ENCODE measurements at places on chromosomes 1 and 21.

- no peak for DNase-seq
Observed at GRCh38 chr1:243882276-243882675, 32.2 kb upstream of the AKT3 start.

GRCh38 chr1:230231774-230232145 lies 164.7 kb downstream of the GALNT2 start:
- DNase-seq, result no peak

DNA sequence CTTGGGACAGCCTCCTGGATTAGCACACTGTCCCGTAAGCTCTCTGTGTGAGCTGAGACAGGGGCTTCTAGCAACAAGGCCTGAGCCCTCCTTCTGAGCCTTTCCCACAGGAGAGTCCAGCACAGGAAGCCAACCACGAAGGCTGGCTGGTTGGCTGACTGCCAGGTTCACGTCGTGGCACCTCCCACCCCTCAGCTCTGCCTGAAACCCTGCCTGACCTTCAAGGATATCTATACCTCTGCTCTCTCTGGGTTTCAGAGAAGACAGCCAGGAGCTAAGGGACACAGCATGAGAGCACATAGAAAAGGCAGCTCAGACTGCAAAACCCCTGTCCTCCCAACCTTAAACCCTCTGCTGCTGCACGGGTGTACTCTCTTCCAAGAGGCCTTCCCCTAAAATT lies 13.9 kb downstream of the DLGAP3 start:
- no peak for DNase-seq

DNA sequence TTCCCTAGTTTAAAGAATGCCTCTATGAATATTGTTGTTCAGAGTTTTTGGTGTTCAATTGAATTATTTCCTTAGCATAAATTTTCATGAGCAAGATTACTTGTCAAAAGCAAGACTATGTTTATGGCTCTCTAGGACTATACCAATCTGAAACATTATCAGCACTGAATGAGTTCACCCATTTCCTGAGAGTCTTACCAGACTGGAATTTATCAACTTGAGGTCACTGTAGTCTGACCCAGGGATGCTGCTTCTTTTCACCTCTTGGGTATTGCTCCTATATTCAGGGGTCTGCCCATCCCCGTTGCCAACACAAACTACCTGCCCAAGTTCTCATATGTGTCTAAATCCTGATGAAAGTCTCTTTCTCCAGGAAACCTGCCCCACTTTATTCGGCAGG lies 42.6 kb downstream of the OPTC start:
- DNase-seq, result no peak

GRCh38 chr1:228937851-228938536 lies 202.7 kb downstream of the RHOU start:
- no peak for DNase-seq

DNA sequence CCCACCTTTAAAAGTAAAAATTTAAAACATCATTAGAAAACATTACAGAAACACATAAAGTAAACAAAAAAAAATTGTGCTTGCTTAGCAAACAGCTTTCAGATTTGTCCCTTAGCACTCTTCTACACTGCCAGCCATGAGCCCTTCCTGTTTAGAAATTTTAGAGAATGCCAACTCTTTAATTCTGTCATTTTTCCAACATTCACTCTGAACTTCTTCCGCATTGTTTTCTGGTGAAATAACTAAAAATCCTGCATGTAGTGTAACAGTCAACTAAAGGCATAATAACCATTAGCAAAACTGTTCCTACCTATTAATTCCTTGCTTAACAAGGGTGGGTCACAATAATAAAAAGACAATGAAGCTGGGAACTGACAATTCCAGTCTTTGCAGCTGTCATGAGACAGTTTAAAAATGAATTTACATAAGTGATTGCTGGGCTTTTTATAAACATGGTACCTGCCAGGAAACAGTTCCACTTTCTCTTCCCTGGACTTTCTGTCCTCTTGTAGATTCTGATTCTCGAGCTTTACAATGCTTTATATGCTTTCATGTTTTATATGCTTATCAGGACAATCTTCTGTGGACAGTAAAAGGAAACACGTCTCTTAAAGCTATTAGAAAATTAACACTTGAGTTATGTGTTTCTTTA lies 19.0 kb downstream of the GNG12 start:
- peak; percentile 8 for DNase-seq

DNA sequence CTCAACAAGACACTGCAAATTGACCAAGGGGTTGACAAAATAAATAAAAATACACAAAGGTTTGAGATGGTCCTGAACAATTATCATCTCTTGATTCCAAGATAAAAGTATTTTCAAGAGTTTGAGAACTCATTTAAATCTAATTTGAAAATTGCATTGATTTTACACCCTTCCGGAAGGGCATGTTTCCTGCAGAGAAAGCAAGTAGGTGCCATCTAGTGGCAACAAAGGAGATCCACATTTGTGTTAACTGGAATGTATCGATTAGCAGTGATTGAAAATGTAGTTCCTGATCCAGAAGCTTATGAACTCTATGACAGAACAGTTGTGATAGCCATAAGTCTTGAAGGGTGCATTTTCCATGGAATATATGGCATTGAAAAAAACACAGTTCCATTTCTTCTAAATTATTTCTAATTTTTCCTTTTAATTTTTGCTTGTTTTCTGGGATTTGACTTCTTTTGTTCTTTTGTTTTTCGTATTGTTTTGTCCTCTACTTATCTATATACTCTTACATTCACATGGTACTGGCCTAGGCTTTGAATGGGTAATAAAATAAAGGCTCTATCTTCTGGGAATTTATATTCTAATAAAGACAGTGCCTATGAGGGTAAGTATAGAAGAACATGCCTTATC lies 143.7 kb downstream of the DNM3 start:
- DNase-seq, result peak; percentile 29

- no peak for DNase-seq
Observed at GRCh38 chr1:226741009-226741408, 1.9 kb upstream of the ITPKB start.

GRCh38 chr1:234229581-234230387 lies 143.5 kb upstream of the COA6 start:
- no peak for DNase-seq

GRCh38 chr1:225318706-225319575 lies 108.9 kb downstream of the LBR start:
- DNase-seq, result peak; percentile 1

- no peak for DNase-seq
Observed at GRCh38 chr1:171103862-171104261, 13.2 kb downstream of the FMO3 start.
